ENCODE measurements at places on chromosomes 2 and 18.

DNA sequence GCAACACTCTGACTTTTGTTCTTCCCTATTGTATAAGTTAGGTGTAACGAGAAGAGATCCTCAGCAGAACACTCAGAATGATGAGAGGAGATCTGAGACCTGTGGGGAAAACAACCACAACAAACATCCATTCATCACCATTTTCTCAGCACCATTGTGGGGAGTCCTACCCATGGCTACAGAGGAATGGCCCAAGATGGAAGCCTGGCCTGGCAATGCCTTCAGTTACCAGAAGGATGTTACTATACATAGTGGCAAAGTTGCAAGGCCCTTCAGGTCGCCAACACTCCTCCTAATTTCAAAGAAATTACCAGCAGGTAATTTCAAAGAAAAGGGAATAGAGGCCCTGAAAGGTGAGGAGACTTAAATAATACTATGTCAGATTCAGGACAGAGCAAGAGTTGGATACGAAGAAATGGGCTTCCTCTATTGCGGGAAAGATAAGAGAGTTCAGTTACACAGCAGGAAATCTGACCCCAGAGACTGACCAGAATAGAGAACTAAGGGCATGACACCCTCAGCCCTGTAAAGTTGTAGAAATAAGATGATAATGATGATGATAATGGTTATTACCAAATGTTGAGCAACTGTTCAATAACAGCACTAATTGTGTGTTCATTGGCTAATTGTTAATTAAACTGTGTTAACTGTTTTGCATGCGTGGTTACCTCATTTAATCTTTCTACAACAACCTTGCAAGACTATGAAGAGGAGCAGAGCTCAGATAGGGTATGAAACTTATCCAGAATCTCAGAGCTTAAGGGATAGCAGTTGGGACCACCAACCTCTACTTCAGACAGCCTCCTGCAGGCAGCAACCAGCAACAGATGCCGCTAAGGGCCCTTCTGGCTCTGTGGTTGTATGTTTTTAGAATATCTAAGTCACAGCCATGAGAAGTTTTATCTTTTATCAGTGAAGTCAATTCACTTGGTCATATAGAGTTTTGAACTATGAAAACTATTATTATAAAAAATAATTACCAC is 37.5 kb downstream of the DHRS9 start:
- no peak for DNase-seq

DNA sequence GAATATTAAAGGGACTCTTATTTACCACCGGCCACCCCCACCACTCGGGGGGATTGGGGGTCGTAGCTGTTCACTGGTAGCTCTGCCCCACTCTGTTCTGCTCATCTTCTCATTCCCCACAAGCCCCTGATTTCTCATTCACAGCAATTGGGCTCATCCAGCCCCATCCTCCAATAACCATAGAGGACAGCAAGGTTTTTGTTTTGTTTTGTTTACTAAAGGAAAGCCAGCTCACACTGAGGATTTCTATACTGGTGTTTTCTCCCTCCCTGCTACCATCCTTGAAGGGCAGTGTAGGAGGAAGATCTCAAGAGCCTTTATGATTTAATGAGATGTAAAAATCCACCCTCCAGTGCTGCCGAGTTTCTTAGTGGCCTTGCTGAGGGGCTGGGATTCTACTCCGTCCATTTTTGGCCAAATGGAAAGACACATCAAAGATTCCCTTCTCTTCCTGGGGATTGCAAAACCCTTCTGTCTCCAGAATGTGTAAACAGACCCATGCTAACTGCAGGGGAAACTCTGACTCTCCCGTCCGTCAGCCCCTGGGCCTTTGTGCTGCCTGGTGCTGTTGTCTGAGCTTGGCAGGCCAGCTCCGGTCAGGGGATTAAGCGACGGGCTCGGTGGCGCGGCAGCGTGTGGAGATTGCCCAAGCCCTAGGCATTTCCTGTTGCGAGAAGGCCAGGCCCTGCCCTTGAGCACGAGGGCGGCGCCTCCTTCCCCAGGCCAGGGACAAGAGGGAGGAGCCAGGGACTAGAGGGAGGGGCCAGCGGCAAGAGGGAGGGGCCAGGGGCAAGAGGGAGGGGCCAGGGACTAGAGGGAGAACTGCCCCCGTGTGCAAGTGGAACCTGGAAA is 165.0 kb downstream of the ANTXR1 start:
- DNase-seq = peak; percentile 31

DNA sequence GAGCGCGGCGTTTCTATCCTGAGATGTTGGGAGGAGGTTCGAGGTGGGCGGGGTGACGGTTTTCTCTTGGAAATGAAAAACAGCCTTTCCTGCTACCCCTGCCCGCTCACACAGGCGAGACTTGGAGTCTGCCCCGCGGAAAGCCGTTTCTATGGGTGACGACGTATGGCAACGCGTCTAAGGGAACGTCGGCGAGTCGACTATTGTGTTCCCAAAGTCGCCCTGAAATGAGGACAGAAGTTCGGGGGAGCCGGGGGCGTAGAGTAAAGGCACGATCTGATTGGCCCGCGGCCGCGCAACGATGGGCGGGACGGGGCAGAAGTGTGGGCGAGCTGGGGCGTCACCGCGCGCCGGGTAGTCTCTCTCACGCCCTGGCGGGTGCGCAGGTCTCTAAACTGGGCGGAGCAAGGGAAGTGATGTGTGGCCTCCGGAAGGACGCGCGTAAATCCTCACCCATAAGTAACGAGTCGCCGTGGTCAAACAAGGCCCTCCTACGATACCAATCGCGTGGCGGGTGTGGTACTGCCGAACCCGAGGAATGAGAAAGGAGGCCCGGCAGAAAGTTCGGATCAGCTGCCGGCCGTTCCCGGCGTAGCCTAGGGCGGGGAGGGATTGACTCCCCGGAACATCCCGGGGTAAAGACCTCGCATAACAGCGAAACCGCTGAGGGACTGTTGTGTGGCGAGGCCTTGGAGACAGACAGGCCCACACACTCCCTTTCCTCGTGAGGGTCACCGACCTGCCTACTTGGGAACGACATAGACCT is 89.6 kb downstream of the FAM161A start:
- peak; percentile 98 for DNase-seq

- peak; percentile 8 for DNase-seq
Observed at GRCh38 chr2:68385220-68385906, 20.3 kb downstream of the PLEK start.

GRCh38 chr2:126864861-126865260 is 33.8 kb upstream of the TEX51 start:
- DNase-seq = no peak

DNA sequence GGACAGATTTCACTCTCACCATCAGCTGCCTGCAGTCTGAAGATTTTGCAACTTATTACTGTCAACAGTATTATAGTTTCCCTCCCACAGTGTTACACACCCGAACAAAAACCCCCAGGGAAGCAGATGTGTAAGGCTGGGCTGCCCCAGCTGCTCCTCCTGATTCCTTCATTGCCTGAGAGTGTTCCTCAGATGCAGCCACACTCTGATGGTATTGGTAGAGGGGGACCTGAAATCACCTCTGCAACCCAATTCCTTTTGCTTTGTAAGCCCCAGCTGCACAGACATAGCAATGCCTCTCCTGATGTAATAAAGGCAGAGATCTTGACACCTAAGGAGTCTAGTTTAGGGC is 1529.8 kb downstream of the RPIA start:
- no peak for DNase-seq

DNA sequence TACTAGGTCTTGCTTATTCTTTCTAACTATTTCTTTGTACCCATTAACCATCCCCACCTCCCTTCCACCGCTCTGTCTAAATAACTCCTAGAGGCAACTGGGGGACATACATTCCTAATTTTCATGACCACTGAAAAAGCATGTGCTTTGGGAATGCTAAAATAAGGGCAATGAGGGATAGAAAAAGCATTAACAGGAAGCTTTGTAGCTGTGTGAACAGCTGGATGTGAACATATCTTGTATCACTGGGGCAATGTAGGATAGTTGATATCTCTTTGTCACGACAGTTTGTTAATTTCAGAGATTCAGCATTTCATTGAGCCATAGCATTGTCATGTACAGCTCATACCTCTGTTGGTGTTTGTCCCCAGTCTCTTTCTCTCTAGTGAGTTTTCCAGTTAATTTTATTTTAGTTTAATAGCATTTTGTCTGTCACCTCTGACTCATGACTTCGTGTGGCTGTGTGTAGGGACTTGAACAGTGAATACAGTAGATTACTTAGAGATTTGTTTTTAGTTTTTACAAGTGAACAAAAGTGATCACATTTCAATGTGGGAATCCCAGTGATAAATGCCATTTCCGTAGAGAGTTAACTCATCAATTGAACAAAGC is 230.3 kb upstream of the NRP2 start:
- DNase-seq = no peak

Measured in retina (tissue), 1 donor.